ENCODE measurements at places on chromosomes 6 and 20.

DNA sequence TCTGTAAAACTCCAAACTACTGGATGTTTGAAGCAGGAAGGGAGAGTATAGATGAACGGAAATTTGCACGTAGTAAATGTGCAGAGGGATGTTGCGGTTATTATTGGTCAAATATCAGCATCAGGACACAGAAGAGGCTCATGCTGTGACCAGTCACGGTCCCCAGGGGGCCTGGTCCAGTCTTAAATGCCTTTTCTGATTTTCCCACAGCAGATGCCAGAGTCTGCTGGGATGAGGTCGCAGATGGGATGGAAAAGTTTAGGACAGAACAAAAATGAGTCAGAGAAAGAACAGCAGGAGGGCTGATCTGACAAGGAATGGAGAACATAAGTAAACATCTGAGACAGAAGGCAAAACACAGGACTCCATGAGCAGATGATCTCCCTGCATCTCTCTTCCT, 11.7 kb upstream of the SIRPG start:
- no peak for DNase-seq

DNA sequence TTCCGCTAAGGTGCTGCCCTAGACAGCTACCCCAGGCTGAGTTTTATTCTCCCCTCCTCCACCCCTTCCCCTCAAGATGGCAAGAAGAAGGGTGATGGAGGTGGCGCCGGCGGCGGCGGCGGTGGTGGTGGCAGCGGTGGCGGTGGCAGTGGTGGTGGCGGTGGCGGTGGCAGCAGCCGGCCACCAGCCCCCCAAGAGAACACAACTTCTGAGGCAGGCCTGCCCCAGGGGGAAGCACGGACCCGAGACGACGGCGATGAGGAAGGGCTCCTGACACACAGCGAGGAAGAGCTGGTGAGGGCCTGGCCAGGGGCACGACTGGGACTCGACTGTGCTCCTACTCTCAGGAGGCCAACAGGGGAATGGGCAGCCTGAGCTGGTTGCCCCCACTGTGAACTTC, 35.1 kb downstream of the EIF2S2 start:
- no peak for DNase-seq

- DNase-seq: no peak
These were observed 62.1 kb downstream of the BMP2 start for GRCh38 chr20:6829510-6830116.

DNA sequence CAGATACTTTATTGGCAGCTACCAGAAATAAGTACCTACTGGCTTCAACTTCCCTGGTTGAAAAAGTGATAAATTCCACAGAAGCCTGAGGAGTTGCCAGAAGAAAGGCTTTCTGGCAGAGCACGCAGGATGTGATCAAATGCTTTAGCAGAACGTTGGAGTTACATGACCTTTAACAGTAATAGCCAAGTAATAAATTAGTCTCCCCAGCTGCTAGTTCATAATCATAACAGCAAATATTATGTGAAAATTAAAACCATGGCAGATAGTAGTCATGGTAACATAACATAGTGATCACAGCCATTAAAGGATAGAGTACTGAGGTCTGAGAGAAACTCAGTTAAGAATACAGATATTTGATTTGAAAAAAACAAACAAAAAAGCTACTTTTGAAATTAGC, 567.7 kb downstream of the ADGRB3 start:
- no peak for DNase-seq

- DNase-seq: no peak
These were observed 3.5 kb downstream of the DLGAP4 start for GRCh38 chr20:36309643-36310042.

GRCh38 chr6:73250016-73250415, 13.0 kb downstream of the KHDC1 start:
- no peak for DNase-seq

- DNase-seq: no peak
These were observed 113.1 kb downstream of the FYN start for GRCh38 chr6:111759836-111760785.

DNA sequence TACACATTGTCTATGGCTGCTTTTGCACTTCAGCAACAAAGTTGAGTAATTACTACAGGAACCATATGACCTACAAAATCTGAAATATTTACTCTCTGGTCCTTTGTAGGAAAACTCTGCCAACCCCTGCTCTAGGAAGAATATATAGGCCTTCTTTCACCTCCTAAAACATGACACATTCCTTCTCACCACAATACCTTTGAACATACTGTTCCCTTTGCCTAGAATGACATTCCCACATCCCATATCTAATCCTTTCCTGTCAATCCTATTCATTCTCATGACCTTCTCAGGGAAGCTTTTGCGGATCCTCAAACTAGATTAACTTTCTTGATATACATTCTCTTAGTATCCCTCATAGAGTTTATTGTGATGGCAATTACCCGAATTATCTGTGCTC, 18.0 kb upstream of the NCOA6 start:
- DNase-seq: no peak

- no peak for DNase-seq
These were observed 33.7 kb upstream of the ZBP1 start for GRCh38 chr20:57653910-57654309.

DNA sequence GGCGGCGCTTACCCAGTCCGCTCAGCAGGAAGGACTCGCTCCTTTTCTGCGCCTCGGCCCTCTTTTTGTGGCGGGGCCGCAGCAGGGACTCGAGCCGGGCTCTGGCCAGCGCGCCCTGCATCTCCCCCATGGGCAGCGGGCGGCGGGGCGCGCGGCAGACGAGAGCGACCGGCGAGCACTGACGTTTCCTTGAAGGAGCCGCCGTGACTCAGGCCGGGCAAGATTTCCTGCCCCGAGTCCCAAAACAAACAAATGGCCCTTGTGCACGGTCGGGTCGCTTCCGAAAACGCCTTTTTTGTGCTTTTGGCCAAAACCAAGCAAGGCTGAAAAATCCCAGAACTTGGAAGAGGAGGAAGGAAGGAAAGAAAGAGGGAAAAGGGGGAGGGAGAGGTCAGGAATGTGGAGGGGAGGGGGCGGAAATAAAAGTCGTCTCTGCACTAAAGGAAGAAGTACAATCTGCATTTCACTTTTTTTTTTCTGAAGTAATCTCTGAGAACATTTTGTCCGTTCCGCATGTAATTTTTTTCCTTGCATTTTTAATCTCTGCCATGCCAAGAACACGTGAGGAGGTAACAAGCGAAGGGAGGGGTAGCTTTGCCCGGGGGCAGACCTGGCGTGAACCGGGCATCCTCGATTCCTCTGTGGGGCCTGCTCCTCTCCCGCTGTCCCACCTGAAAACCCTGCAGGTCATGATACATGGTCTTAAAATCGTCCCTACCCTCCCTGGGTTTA, 123.3 kb upstream of the SLC2A12 start:
- no peak for DNase-seq

- no peak for DNase-seq
These were observed 2.0 kb downstream of the FOXC1 start for GRCh38 chr6:1611572-1612298.

DNA sequence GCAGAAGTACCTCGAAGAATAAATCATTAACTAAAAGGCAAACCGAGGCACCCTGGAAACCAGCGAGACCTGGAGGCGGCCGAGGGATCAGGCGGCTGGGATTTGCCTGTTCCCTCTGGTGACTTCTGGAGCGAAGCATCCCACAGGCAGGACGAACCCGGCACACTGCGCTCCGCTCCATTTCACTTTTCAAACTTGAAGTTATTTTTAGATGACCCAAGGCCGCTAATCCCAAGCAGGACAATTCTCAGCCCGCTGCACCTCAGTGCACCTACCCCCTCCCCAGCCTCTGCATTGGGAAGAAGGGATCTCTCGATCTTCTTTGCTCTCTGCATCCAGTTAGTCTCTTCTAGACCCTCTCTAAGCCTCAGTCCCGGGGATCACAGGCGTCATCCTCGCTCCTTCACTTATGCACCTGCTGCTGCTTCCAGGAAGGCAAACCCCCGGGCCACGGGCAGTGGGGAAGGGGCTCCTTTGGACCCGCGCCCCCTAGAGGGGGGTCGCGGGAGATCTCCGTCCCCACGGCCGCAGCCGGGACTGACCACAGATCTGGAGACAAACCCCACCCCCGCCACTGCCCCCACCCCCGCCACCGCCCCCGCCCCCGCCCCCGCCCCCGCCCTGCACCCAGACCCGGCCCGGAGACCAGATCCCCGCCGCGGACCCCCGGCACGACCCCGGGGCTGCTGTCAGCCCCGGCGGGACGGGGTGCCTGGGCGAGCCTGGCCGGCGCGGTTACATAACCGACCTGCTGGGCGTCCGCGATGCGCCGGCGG, 636 bp downstream of the RCAN2 start:
- DNase-seq: no peak

DNA sequence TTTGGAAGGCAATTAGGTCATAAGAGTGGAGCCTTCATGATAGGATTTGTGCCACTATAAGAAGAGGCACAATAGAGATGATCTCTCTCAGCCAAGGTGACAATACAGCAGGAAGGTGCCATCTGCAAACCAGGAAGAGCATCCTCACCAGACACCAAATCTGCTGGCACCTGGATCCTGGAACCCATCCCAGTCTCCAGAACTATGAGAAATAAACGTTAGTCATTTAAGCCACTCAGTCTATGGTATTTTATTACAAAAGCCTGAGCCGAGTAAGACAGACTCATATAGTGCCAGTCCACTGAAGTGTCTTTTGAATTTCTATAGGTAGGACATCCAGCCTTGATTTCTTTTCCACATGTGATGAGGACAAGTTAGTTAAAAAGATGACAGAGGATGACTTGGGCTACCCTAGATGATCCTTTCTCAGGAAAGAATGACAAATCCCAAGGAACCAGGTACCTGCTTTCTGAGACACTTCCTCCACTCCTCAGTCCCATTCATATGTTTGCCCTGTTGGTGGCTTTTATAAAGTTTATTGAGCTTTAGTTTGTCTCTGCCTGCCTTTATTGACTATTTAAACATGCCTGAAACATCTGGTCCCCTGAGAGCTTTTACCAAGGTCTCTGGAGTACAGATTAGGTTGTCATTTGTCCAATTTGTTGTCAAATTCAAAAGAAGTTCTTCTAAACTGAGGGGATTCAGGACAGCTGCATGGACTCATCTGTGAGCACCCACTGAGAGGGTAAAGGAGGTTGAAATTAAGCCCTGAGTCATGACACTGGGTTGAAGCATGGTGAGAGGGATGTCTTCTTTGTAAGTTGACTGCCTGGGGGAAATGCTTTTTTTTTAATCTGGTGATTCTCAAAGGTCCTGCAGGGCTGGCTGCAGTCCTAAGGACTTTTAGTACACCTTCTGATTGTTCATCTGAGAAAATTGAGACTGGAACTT, 165.0 kb upstream of the PLCB4 start:
- no peak for DNase-seq

GRCh38 chr6:82185948-82186535, 61.5 kb downstream of the IBTK start:
- DNase-seq: no peak

DNA sequence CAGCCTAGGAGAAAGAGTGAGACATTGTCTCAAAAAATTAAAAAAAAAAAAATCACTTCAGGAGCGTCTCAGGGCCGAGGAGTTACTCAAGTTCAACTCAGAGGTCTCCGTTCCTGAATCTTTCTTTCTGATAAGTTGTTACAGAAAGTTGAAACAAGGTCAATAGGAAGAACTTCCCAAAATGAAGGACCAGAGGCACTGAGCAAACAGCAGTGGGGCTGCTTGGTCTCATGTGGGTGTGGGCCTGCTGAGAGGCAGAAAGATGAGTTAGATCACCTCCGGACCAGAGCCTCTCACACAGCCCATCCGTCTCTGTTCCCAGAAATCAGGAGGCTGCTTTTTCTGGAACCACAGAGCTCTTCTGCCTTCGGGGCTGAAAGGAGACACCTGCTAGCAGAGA, 12.4 kb downstream of the MDGA1 start:
- DNase-seq: no peak

- DNase-seq: no peak
These were observed 39.6 kb downstream of the CDH22 start for GRCh38 chr20:46268662-46269061.

- no peak for DNase-seq
These were observed 67.9 kb downstream of the BANF2 start for GRCh38 chr20:17767624-17768023.

DNA sequence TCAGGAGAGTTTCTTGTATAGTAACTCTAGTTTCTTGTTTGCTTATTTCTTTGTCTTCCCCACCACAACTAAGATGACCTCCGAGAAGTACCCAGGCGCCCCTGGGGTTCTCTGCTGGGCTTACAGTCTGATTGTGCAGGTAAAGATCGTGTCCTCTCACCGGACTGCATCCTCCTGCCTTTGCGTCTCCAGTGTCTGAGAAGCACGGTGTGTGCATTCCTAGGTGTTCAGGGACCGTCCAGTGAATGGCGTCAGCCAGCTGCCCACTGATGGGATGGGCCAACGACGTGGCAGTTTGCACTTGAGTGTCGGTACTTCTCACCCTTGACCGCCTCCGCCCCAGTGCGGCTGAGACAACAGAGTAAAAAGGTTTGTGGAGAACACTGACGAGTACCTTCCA, 56.0 kb upstream of the NFATC2 start:
- no peak for DNase-seq

DNA sequence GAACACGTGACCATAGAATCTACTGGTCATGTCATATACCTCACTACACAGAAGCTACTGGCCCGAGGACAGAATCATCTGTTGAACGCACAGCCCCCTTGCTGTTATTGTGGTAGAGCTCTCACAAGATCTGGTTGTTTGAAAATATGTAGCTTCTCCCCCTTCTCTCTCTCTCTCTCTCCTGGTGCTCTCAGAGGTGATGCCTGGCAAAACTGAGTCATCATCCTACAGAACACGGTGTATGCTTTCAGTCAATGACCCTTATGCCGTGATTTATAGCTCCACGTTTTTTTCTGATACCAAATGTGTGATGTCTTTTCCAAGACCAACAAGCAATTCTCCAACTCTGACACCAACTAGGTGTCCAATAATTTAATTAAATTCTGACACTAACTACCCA, 13.0 kb upstream of the RBM24 start:
- no peak for DNase-seq

- DNase-seq: no peak
These were observed 26.9 kb upstream of the CBLN4 start for GRCh38 chr20:56032251-56032650.

DNA sequence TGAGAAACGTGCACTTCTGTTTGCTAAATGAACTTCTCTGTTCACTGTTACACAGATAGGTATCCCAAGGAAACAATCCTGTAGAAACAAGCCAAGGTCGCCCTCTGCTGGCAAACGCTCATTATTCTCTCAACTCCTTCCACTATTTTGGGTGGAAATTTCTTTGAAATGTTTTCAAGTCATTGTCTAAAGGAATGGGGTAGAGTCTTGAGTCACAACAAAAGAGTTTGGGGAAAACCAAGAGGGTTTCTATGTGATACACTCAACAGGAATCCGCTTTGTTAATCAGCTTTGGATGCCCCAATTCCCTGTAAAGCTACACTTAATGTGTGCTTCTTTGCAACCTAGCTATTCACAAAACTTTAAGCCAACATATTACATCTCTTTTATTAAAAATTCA, 4.6 kb upstream of the RAE1 start:
- DNase-seq: peak; percentile 24

GRCh38 chr6:6646384-6646783, 57.9 kb downstream of the LY86 start:
- no peak for DNase-seq

- no peak for DNase-seq
These were observed 20.1 kb downstream of the B4GALT5 start for GRCh38 chr20:49693435-49694171.

- no peak for DNase-seq
These were observed 543.5 kb downstream of the PTPRT start for GRCh38 chr20:42646250-42646649.

Data from stimulated activated CD4-positive, alpha-beta T cell treated with anti-CD3 and anti-CD28 coated beads, TNF-alpha, amount 100 ng/mL, for 1 hour (primary cell).